AG04450 (cell line): ENCODE measurements at places on chromosomes 16 and 17.

DNA sequence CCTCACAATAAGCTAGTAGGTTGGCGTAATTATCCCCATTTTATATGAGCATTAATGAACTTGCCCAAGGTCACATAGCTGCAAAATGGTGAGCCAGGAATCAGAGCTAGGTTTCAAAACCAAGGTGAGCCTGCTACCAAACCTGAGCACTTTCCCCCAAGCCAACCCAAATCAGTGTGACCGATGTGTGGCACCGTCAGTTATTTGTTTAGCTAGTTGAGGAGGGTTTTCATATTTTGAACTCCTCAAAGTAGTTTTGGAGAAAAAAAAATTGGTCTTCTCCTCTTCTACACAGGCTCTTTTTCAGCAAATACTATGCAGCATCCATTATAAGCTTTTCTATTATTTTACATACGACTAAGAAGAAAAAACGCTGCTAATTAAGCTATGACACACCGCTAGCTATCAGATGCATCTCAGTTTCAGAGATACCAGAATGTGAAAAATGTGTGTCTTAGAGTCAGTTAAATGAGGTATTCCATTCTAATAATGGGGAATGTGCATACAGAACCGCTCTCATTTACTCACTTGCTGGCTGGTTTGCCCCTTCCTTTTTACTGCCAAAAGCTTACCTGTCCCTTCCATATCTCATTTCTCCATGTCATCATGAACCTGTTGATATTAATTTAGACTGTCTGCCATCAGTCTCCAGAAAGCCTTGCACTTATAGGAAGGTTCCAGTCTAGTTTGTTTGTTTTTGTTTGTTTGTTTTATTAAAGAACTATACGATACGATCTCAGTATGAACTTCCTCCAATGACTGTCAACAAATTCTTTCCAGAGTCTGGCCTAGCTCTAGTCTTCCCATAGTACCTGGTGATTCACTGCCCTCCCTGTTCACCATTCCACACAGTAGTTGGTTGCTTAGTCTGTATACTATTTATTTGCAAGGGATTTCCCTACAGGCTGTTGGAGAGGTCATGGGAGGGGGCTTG is 2.2 kb upstream of the TBX4 start:
- no peak for DNase-seq

DNA sequence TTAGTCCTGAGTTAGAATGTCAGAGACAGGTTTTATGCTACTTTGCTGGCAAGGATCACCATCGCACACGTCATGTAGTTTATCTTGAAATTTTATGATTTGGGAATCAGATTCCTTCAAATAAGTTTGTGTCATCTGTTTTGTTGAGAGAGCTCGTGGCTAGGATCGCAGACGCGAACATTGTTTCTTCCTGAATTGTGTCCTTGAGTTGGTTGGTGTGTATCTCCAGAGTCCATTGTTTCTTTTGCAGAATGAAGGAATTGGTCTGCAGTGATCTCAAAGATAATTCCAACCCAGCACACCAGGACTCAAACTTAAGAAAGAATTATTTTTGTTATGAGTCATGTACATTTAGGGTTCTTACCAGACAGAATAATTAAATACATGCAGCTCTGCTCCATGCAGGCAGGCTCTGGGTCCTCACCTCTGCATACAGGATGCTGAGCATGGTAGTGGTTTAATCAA is 51.6 kb downstream of the PRKCA start:
- peak; percentile 10 for DNase-seq

DNA sequence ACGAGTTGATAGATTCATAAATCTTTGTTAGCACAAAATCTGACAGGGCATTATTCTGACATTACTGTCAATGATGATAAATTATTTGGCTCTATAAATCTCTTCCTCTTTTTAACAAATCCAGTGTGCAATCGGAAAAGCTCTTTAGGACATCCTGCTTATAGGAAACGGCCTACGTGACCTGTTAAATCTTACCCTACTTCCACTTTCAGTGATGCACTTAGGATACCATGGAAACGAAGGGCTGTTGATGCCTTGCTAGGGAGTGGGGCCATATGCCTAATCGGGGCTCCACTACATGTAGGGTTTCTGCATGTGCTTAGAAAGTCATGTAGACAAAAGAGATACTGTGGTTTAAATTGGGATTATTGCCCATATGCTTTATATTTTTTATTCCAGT is 27.2 kb downstream of the ZNF594 start:
- no peak for DNase-seq

GRCh38 chr17:28033972-28034714 is 8.3 kb upstream of the NLK start:
- DNase-seq = peak; percentile 41

- DNase-seq = no peak
Measured at GRCh38 chr16:58286769-58287433, 7.9 kb downstream of the PRSS54 start.

DNA sequence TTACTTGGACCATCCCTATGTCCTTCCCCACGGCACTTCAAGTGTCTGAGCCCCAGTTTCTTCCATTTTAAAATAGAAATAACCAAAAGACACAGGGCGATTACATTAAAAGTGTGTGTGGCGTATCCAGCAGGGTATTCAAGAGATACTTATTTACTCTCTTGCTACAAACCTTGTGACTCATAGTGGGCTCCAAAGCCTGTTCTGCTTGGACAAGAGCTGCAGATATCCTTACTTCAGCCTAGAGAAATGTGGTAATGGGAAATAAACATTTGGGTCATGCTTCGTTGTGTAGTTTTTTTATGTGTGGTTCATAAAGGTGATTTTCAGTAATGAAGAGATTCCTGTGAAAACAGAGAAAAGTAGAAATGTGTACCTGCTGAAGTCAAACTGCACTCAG is 288.9 kb upstream of the CDH11 start:
- peak; percentile 50 for DNase-seq

DNA sequence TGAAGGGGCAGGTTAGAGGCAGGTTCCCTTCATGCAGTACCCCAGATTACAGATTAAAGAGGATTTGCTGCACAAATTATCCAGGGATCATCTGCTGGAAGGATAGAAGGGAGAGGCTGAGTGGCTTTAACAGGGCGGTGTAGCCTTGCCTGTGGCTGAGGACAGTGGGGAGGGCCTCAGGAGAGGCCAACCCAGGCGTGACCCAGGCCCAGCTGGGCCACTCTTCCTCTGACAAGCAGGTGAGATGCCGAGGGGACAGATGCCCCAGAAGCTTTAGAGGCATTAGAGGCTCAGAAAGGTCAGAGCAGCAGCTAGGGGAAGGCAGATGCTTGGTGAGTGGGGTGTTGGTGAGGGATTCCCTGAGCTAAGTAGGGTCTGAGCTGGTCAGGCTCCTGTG is 18.1 kb upstream of the MTMR4 start:
- no peak for DNase-seq

- no peak for DNase-seq
Measured at GRCh38 chr16:66651474-66651765, 45.1 kb downstream of the CMTM4 start.

- DNase-seq = no peak
Measured at GRCh38 chr17:17021194-17021863, 20.9 kb upstream of the MPRIP start.
